ENCODE measurements at places on chromosomes 13 and 19. TPM values are rescaled to one million over a fixed set of nuclear protein-coding genes. Genes with fewer than 3 reads are reported as not detected.

ATP7B gene
- 0.92 TPM for total RNA-seq

IGFL3 gene
- total RNA-seq, result not detected

ERICH4 gene
- total RNA-seq, result not detected

IFT88 gene
- total RNA-seq, result 4.4 TPM

AMH gene
- 0.56 TPM for total RNA-seq

KXD1 gene
- total RNA-seq, result 60.2 TPM

ANKRD24 gene
- 0.08 TPM for total RNA-seq

SPRY2 gene
- total RNA-seq, result 11.8 TPM
